Stimulated activated CD4-positive, alpha-beta T cell treated with anti-CD3 and anti-CD28 coated beads, Interleukin-1b, Interleukin-23, amount 100 ng/mL, for 1 hour (primary cell): ENCODE measurements at places on chromosomes 7 and 10.

- DNase-seq: no peak
These were observed 49.8 kb downstream of the CARD11 start for GRCh38 chr7:2993868-2994267.

DNA sequence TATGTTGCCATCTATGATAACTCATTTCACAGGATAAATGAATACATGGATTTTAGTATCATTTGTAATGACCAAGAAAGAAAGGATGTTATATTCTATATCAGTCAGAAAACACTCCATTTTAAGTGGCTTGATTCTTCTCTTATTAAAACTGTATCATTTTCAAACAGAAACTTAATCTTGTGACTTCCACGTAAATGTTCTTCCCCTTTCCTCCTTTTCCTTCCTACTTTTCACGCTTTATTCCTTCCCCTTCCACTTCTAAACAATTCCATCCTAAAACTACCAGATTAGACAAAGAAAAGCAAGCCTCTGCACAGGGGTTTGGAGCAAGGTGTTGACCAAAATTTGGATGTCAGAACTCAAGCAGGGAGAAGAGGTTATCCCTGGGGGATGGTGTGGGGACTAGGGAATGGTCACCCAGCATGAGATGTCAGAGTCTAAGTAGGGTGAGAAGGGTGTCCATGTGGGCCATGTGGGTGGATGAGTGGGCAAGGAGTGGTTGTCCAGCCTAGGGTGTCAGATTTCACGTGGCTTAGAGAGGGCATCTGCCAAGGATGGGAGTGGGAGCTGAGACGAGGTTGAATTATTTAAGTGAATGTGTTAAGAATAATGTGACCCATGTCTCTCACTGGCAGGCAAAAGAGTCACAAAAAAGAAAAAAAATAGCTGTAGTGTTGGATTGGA, 5.0 kb upstream of the GSAP start:
- no peak for DNase-seq

- DNase-seq: no peak
These were observed 37.9 kb downstream of the VOPP1 start for GRCh38 chr7:55534262-55534915.

GRCh38 chr10:91406322-91406721, 3.8 kb upstream of the HECTD2 start:
- DNase-seq: no peak

DNA sequence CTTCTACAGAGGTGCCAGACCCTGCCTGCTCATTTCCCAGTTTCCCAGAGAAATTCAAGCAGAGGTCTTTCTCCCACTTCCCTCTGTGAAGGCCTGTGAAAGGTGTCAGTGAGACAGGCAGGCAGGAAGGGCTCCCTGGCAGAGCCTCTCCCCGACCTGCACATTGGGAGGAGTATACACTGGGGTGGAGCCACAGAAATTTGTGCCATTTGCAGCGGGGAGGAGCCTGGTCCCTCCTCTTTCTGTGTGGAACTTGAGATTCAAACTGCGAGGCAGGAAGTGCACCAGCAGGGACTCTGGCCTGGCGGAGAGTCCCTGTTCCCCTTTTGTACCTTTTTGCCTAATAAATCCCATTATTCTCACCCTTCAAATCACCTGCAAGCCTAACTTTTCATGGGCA, 54.6 kb upstream of the OPN4 start:
- DNase-seq: no peak

DNA sequence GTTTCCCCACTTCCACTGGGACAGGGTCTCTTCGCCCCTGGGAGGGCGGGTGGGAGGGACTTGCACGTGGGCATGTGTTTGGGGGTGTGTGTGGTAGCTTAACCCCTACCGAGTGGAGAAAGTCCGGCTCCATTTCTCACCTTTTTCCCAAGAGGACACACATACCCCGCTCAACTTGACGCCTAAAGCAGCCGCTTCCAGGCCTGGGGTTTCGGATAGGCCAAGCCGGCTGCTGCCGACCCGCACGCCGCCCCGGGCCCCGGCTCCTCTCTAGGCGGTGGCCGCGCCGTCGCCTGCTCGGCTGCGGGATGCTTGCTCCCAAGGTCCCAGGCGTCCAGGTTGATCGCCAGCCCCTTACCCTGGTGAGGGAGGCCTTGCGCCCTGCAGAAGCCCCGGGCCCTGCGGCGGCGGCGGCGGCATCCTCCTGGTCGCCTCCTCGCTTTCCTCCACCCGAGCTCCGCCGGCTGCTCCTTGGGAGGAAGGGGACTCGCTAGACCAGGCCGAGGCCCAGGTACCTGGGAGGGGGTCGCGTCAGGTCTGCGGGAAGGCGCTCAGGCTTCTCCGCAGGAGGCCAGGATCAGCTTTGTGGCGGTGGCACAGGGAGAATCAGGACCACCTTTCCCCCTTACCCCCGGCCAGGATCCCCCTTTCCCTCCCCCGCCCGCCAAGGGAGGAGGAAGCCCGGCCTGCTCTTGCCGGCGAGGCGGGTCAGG, 3.2 kb upstream of the GATA3 start:
- no peak for DNase-seq

GRCh38 chr10:32169556-32169955, 113.3 kb upstream of the KIF5B start:
- DNase-seq: no peak

DNA sequence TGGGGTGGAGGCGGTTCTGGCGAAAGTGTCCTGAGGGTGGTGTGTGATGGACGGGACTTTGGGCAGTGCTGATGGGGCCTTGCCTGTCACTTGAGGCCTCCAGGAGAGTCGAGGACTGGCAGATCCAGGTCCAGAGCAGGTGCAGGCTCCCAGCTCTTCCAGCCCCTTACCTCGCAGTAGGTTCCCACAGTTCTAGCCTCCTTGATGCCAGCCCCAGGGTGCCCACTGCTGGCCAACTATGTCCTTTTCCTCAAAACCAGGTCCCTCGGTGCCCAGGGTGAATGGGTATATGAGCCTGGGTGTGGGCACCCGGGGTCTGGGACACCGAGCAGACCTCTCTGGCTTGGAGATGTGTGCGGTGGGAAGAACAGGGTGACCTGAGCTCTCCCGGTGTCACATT, 8.3 kb downstream of the FAM20C start:
- no peak for DNase-seq

GRCh38 chr10:3427347-3427746, 254.8 kb upstream of the PITRM1 start:
- no peak for DNase-seq

DNA sequence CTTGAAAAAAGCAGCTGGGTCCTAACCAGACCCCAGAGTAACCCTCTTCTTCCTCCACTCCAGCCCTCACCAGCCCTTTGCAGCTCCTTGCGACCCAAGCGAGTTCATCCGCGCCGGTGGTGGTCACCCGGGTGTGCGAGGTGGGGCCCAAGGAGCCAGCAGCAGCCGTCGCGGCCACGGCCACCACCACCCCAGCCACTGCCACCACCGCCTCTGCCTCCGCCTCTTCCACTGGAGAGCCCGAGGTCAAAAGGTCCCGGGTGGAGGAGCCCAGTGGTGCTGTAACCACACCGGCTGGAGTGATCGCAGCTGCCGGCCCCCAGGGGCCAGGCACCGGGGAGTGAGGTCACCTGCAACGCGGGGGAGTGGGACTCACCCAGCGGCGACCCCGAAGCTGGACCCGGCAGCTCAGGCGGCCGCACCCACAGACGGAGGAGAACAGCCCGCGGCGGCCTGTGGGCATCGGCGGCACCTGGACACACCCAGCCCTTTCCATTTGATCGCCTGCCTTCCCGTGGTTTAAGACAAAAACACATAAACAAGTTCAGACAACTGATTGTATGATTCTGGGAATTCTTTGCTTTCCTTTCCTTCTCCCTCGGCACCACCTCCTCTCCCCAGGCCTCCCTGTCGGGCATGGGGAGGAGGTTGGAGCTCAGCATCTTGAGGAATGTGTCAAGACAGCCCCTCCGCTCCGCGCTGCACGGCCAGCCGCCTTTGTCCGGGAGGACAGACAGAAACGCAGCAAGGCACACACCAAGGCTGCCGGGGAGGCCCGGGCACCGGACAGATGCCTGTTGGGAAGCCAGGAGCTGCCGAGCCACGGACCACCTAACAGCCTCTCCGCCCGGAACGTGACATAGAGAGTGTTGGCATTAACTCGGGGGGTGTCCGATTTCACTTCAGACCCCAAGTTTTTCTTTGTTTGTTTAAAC, 13.0 kb upstream of the AP5Z1 start:
- no peak for DNase-seq

DNA sequence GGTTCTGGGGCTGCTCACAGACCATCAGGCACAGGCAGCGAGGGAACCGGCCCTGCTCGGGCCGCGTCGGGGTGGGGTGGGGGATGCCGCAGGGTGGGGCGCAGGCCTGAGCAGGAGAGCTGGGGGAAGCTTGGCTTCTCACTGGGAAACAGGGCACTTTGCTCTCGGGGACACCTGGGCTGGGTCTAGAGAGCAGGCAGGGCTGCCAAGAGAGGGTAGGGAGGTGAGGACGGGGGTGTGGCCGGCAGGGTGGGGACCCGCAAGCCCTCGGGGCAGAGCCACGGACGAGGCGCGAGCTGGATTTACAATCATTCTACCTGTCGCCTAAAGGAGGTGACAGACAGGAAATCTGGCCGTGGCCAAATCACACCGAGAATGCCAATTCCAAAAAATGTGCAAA, 11.1 kb downstream of the INTS1 start:
- no peak for DNase-seq

DNA sequence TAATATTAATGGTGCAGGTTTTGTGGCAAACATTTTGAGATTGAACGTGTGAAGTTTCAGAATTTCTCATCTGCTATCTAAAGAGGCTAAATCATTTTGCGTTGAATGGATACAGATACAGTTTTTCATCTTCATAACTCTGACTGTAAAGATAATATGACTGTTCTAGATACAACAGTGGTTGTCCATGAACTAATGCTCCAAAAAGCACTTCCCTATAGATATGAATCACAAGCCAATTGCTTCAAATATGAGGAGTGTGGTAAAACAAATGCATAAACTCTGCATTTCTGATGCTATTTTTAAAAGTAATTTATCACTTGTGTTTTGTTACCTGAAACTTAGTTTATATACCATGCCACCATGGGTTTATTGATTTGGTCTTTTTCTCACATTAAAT, 750.1 kb downstream of the MAGI2 start:
- no peak for DNase-seq

GRCh38 chr7:117648203-117648866, 168.5 kb downstream of the CFTR start:
- DNase-seq: no peak

DNA sequence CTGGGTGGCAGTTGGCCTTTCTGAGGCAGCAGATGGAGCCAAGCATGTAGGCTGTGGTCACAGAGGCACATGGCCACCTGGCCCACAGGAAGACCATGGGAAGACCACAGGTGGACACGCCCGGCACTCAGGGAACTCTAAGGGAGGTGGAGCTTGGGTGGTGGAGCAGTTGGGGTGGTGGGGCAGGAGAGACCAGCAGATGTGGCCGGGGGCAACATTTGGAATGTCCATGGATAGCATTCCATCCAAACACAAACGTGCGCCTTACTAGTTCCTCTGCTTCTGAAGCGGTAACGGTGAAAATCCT, 290.9 kb downstream of the PTPRN2 start:
- no peak for DNase-seq

DNA sequence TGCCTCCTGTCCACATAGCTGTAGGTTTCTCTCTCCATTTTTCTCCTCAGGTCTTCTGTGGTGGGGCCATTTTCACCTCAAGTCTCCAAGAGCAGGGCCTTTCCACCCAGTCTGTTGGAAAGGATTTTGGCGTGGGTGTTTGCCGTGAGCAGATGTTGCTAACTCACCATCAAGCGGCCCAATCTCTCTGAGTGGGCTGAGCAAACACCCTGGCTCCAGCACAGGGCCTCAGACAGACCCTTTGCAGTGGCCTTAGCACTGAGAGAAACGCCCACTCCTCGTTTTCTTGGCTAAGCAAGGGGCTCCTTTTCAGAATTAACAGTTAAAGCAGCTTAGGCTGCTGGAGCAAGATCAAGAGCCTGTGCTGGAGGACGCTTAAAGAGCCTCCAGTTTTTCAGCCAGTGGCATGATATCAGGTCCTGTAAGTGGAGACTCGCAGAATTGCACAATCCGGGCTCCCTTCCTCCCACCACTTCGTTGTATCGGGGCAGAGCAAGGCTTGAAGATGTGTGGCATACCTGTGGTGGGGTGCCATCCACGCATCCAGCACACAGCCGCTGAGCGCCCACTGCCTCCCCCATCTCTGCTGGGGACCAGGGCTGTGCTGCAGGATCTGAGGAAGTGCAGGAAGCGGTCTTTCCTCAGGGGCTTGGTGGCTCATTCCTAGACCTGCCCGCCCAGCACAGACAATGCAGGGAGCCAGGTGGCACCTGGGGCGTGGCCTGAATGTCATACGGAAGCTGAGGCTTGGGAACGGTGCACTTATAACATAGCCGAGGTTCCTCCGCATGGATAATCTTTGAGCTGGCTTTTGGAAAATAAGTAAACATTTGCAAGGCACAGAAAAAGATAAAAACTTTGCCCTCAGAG, 142.7 kb downstream of the ADARB2 start:
- DNase-seq: no peak

DNA sequence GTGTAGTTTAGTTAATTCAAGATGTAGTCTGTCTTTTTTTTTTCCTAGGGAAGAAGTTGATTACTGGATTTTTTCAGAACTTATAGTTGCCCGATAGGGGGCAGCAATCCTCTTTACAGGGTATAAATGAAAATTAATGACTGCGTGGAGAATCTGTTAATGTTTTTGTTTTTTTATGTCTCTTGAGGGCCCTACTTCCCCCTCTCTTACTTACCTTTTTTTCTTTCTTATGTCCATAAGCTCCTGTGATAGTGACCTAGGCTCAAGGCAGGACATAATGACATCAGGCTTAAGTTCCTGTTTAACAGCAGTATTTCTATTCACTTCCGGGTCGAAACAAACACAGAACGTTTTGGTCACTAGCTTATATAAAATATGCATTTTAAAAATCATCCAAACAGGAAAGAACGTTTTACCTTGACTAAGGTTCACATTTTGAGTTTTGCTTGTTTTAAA, 18.8 kb downstream of the CDC123 start:
- no peak for DNase-seq

- no peak for DNase-seq
These were observed 40.5 kb downstream of the AOAH start for GRCh38 chr7:36683695-36684357.

GRCh38 chr7:154746571-154747360, 256.2 kb downstream of the PAXIP1 start:
- DNase-seq: no peak

DNA sequence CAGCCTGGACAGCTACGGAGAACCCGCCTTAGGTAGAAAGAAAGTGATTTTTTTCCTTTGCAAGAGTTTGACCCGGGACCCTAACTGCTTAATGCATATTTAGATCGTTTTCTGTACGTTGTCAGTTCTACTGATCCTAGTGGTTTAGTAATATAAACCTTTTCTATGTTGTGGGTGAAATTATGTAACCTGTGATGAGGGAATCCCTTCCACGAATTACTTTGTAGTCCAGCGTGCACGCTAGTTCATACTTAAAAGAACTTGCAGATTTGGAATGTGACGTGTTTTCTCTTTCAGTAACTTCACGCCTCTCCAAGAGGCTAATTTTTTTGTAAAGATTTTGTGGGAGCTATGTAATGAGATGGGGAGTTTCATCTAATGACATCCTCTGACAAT, 705 bp downstream of the SLF2 start:
- no peak for DNase-seq

DNA sequence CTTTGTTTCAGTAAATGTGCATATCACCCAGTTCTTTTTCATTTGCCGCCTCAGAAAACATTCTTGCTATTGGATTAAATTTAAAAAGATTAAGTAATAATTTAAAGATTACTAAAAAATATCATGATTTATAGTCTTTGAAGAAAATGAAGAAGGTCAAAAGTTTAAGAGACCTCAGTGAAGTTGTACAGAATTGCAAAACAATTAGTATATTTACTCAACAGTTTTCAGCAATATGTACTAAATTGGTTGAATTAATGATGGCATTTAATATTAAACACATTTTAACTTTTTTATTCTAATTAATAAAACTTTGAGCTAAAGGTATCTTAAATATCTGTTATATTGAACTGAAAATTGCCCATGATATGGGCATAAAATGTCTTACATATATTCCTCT, 49.9 kb upstream of the KLF6 start:
- DNase-seq: no peak
